Stimulated activated CD8-positive, alpha-beta memory T cell treated with anti-CD3 and anti-CD28 coated beads, Interleukin-12 subunit alpha, Interleukin-12 subunit beta, amount 100 ng/mL, for 4 hours (primary cell): ENCODE measurements at places on chromosomes 16 and 17.

DNA sequence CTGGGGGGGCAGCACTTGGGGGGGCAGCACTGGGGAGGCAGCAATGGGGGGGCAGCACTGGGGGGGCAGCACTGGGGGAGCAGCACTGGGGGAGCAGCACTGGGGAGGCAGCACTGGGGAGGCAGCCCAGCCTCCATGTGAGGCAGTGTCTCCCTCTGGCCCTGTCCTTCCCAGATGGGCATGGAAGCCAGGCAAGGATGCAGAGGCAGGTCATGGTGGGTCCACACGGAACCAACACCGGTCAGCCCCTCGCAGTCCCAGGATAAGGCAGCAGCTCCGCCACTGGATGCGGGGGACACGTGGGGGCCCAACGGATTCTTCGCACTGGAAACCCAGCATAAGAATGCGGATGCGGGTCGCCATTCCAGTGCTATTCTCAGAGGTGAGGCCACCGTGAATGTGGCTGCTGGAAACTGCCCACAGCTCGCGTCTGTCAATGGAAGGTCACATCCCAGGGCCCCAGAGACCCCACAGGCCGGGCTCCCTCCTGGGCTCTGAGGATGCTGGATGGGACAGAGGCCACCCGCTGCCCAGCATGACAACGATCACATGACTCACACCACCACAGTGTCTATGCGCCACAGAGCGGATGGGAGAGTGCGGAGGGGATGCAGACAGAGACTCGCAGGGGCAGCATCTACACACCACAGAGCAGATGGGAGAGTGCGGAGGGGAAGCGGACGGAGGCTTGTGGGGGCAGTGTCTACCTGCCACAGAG, 59.0 kb downstream of the LMF1 start:
- no peak for DNase-seq

DNA sequence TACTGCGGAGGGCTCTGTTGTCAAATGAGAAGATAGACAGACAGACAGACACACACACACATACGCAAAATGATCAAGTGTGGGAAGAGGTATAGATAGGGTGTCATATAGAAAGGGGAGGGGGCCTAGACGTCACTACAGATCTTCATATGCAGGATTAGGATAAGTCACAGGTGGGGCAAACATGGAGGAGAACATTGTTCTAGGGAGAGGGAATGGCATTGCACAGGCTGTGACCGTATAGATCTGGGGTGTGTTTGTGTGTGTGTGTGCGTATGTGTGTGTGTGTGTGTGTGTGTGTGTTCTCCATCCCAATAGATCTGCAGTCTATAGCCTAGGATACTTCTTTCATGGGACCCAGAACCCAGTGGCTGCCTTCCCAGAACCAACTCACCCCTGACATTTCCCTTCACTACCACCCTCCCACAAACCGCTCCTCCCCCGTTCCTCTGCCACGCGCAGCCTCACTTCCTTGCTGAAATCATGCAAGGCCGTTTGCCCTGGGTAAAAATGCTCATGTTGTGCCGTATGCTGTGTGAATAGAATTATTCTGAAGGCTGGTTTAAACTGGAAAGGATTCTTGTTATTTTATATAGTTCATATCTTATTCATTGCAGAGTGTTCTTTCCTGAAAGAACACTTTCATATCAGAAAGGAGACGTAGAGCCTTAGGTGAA, 50.5 kb upstream of the CCL1 start:
- no peak for DNase-seq

DNA sequence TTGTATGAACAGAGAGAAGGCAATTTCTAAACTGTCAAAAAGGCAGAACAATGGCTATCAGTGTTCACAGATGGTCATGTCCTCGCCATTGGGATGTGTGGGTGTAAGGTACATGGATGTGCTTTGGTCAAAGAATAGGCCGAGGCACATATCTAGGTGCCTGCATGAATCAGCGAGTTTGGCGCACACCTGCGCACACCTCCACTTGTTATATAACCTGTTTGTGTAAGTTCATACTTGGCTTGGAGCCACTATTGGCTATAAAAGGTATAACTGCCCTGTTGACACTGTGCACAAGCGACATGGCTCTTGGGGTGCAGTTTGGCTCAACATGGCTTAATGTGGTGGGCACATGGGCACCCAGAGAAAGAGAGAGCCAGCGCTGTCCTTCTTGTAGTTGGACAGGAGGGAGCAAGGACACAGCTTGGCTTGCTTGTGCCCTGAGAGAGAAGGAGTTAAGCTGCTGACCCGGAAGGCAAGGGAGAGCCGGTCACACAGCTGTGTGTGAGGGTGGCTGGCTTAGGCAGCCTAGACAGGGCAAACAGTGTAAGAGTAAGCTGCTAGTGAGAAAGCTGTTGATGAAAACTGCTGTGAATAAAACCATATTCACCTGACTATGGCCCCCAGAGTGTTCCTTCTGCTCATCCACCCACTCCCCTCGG, 499.1 kb downstream of the KCNJ2 start:
- no peak for DNase-seq

DNA sequence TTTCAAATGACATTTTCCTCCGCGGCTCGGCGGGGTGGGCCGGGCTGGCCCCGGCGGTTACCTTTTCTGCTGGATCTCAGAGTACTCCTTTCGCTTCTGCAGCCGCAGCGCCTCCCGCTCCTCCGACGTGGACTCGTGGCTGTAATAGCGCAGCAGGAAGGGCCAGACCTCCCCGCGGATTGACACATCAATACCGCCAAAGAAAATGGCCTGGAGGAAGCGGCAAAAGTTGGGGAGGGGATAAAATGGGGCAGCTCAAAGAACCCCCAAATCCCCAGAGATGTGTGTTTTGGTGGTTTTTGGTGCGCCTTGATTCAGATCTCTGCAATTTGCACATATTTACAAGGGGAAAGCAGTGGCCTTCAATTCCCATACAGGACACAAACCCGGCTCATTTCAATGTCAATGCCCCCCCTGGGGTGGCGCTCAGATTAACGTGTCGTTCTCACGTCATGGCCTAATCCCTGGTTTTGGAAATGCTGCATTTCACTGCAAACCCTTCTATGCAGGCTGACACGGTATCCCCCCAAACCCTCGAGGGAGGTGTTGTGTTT, 85.9 kb downstream of the TBC1D16 start:
- no peak for DNase-seq

- DNase-seq = no peak
Measured at GRCh38 chr17:61738249-61738648, 125.1 kb downstream of the BRIP1 start.

DNA sequence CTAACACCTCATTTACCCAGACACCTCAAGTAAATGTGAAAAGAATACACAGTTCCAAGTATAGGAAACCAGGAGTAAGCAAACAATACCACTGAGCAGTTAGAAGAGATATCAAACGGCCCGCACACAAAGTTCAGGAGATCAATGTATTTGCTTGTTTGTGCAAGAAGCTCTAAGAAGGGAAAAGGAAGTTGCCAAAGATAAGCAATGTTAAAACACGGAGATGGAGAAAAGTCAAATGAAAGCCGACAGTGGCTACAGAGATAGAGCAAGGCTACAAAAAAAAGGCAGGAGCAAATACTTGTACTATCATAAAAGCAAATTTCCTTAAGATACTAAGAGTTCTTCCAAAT, 29.5 kb downstream of the PSME3IP1 start:
- no peak for DNase-seq

DNA sequence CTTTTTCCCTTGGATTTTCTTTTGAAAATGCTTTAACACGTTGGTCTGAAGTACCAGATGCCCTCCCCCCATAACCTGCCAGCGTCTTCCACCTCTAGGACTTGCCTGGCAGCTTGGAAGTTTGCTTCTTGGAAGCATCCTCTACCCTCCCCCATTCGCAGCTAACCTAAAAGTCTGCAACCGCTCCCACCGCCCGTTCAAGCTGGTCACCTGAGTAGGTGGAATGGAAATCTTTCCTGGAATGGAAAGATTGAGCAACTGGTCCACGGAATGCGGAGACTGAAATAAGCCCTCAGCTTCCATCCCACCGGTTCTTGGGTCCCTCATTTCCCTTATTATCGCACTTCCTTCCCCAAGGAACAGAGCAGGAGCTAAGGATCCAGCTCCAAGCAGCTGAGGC, 31.4 kb downstream of the HS3ST3B1 start:
- no peak for DNase-seq

DNA sequence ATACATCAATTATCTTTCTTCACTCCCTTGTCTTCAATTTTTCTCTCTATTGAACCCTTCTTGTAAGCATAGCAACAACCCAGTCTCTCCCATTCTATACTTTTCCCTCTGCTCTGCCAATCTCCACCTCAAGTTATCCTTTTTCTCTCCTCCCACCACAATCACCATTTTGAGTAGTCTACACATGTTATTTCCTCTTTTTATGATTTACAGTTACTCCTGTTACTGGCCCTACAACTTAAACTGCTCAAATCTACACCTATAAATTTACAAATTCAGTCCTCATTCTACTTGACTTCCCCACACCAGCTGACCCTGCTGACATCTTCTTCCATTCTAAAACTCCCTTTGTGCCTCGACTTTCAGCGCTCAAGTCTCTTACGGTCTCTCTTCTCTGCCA, 84.6 kb downstream of the SPAG9 start:
- no peak for DNase-seq

- DNase-seq = no peak
Measured at GRCh38 chr17:7956228-7956965, 24.4 kb downstream of the CNTROB start.

DNA sequence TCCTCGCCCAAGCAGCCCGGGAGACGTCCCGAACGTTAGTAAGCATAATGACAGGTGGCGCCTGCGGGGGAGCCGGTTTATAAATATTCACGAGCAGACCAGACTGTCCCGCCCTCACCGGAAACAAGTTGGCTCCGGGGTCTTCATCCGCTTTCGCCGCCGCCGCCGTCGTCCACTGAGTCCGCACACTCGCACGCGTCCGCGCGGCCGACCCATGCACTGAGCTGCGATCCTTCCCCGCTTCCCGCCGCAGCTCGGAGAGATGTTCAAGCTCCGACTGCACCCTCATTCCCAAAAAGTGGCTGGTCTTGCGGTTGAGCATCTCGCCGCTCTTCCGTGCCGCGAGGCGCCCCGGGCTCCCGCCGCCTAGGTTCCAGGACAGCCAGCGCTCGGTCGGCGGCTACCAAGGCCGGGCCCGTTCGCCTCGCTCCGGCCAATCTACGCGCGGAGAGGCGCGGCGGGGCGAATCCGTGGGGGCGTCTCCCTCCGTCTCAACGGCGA, 385 bp downstream of the CFAP119 start:
- peak; percentile 16 for DNase-seq

- no peak for DNase-seq
Measured at GRCh38 chr16:69367980-69368379, 16.4 kb upstream of the TMED6 start.

GRCh38 chr17:74526681-74527080, 4.6 kb downstream of the CD300LB start:
- DNase-seq = no peak

DNA sequence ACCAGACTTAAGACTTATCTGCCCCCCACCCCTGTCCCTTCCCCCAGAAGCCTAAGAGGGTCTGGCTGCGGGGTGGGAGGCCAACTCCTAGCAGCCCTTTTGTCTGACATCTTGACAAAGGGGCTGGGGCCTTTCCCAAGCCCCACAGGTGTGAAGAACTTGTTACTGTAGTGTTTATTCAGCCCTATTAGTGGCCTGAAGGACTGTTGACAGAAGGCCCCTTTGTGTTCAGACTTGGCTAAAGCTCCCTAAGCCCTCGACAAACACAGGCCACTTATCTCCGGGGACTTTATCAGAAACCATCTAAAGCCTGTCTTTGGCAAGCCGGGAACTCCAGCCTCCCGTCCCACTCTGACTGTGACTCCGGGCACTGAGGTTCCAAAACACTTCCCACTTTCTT, 129.8 kb downstream of the NTN1 start:
- no peak for DNase-seq

DNA sequence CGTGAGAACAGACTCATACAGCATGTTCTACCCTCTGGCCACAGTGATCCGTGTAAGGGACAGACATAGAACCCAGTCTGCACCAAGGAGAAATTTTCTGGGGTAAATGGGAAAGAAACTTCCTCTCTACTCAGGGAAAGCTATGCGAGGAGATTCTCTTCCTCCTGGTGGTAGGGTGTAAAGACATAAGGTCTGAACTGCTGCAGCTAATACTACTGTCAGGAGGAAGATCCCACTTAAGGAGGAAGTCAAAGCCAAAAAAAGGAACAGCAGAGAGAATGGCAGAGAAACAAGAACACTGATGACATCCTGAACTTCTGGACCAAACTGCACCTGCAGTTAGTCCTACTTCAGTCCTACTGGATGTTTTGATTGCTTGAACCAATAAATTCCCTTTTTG, 7.1 kb upstream of the TM4SF5 start:
- DNase-seq = no peak

- DNase-seq = no peak
Measured at GRCh38 chr16:85502357-85502756, 110.8 kb upstream of the GSE1 start.

DNA sequence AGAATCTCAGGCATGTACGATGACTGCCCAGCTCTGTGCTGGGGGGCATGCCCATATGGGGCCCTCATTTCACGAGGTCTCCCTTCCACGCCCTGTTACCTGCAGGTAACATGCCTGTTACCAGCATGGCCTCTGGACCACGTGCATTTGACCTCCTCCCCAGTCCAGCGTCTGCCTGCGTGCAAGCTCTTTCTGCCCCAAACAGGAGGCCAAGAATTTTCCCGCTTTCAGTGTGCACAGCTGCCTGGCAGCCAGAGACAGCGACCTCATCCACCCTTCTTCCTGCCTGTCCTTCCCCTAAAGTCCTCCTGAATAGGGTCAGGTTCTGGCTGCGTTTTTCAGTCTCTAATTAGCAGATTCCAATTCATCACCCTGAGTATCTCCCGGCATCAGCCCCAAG, 306.5 kb upstream of the ZFHX3 start:
- DNase-seq = no peak

DNA sequence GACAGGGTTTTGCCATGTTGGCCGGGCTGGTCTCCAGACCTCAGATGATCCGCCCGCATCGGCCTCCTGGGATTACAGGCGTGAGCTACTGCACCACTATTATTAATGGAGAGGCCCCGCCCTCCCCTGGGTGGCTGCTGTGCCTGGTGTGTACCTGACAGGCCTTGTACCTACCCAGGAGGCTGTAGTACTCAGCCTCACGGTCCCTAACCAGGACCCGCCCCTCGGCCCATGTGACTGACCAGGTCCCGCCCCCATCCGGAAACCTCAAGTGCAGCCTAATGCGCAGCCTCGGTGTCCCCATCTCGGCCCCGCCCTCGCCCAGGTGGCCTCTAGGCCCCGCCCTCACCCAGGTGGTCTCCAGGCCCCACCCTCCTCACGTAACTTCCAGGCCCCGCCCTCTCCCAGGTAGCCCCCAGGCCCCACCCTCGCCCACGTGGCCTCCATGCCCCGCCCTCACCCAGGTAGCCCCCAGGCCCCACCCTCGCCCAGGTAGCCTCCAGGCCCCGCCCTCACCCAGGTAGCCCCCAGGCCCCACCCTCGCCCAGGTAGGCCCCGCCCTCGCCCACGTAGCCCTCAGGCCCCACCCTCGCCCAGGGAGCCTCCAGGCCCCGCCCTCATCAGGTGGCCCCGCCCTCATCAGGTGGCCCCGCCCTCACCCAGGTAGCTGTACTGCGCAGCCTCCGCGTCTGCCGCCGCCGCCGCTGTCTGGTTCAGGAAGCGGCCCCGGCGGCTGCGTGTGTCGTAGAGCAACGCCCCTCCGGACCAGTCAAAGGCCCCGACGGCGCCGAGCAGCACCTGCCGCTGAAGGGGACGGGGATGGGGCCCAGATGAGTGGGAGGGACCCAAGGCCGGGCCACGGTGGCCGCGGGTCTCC, 31.0 kb downstream of the HASPIN start:
- DNase-seq = peak; percentile 36

GRCh38 chr16:66953462-66954096, 7.5 kb upstream of the CES3 start:
- no peak for DNase-seq
